Activated naive CD4-positive, alpha-beta T cell treated with Interleukin-2 at 50 U/mL for 16 hours (primary cell): ENCODE measurements at places on chromosomes 3 and 15.

- no peak for DNase-seq
Measured at GRCh38 chr15:94453227-94453988, 222.0 kb downstream of the MCTP2 start.

DNA sequence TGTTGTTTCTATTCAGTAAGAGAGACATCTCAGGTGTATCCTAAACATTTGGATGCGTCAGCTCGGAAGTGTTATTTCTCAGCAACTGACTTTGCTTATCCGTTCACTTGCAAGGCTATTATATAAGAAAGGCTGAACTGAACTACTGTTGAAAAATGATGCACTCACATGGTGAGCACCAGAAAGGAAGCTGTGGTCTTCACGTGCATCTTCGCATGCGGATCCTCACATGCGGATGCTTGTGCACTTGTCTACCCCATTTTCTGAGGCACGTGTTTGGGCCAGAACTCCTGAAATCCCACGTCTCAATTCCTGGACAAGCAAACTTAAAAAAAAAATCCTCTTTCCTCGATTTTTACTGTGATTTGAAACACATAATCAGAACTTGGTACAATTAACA lies 63.2 kb downstream of the PDZRN3 start:
- DNase-seq = no peak

- no peak for DNase-seq
Measured at GRCh38 chr15:73560501-73561117, 72.6 kb downstream of the NPTN start.

DNA sequence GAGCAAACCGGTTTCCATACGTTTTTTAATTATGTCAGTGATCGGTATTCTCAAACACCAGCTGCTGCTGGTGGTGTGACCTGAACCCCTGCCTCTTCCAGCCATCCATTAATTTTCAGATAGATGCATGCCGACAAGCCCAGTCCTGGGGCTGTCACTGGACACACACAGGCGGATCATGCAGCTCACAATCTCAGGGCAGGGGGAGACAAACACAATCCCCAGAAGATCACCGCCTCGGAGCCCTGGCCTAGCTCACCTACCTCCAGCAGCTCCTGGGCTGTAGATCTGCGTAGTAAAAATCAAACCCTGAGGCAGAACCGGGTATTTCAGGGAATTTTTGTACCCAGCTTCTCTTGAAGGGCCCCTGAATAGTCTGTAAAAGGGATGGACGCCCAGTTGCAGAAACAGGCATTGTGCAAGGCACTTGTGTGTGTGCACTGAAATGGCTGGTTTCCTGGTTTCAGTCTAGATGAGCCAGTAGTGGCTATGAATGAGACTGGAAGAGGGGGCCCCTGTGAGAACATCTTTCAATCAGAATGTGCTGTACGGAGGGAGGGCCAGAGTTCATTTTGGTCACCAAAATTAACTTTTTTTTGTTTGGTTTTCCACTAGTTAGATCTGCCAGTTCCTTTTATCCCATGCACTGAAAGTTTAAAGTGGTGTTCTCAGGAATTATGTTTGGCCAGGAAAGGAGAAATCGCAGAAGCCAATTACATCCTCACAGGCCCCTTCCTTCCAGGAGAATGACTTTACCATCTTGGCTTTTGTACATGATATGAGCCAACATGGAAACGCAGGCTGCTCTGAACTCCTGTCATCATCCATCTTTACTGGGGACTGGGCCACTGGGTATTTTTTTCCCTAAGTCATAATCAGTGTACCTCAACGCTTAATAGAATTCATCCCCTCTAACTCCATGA lies 55.0 kb upstream of the RPL32 start:
- DNase-seq = no peak
